ENCODE measurements at places on chromosomes 3 and 15.

GRCh38 chr15:48946074-48946839 lies 17.5 kb downstream of the SHC4 start:
- DNase-seq, result no peak

GRCh38 chr3:190224863-190225692 lies 97.2 kb downstream of the CLDN1 start:
- peak; percentile 28 for DNase-seq

DNA sequence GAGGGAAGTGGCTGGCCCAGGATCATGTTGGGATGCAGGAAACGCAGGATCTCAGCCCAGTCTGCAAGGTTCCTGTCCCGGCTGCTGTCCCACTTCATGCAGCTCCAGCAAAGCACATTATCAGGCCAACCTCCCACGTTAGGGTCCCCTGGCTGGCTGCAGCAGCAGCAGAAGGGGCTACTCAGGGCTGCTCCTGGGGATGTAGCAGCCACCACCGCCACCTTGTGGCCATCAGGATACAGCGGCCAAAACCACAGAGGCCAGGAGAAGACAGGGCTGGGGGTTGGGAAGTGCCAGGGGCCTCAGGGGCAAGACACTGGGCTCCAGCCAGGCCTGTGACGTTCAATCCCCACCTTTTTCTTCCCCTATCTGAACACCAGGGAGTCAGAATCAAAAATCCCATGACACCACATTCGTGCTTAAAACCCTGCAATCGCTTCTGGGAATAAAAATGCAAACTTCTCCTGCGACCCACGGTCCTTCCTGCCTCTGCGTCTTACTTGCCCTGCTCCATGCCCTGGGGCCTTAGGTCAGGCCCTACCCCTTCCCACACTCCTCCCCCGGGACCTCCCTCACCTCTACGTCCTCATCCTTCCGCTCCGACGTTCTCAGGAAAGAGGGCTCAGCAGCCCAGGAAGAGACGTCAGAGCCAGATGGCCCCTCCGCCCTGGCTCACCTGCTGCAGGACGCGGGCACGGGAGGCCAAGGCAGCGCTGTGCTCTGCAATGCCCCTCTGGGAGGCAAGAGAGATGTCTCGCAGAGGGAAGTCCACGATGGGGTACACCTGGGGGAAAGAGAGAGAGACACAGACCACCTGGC lies 21.5 kb downstream of the SSUH2 start:
- peak; percentile 57 for DNase-seq

DNA sequence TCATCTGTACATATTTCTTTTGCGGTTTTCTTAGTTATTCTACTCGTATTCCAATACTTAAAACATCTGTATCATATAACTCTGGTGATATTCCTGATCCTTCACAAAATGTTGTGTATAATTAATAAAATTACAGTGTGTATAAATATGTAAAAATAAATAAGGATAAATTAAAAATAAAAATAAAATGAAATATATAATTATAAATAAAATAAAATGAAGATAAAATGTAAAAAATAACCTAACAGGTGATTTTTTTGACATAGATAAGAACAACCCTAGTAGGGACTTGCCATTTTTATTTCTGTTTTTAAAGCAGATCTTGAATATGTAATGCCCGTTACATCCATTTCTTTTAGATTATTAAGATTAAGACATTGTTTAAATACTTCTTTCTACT lies 25.6 kb downstream of the IL1RAP start:
- no peak for DNase-seq

- DNase-seq, result peak; percentile 82
These were observed at the start of gene CMTM7 for GRCh38 chr3:32391643-32392535. CMTM7 (plus strand) TSS chr3:32391853; CDS start chr3:32391907, 54 bp downstream.

DNA sequence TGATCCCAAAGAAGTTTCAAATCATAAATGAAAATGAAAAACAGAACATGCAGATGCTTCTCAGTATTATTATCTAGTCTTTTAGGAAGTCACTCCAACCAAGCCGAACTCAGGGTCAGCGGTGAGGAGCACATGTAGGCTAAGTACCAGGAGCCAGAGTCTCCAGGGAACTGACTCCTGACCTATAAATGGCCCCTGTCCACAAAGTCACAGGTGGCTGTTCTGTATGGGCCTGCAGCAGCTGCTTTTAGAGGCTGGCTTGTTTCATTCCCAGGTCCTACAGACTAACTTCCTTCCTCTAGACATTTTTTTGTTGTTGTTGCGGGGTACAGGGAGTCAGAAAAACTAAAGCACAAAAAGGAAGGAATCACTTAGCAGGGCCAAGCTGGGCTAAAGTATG lies 54.6 kb downstream of the DAPK2 start:
- no peak for DNase-seq

DNA sequence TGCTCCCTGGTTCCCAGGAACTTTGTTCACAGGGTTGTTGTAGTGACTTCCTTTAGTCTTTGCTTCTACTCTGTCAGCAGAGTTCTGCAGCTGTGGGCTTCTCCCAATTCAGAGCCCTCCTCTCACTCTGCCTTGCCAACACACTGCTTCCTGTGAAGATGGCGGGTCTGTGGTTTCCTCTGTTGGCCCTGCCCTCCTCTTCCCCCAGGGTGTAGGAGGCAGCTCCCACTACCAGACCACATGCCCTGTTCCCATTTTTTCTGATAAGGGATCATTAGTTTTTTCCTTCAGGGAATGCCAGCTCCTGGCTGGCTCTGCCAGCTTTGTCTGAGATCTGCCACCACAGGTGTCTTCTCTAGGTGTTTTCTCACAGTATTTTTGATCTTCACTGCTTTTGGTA lies 12.7 kb downstream of the SPSB4 start:
- peak; percentile 61 for DNase-seq

DNA sequence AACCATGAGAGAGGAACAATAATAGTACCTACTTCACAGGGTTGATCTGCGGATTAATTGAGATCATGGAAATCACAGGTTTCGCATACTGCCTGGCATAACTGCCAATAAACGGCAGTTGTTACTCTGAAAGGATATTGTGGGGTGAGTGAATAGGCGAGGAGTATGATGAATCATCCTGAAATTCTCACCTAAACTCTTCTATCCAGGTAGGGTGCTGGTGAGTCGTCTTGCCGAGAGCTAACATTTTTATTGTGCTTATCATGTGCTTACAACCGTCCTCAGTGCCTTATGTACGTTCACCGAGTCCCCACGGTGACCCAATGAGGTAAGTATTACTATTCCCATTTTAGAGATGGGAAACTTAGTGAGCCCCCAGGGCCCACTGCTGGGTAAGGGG lies 52.4 kb upstream of the SRGAP3 start:
- no peak for DNase-seq

DNA sequence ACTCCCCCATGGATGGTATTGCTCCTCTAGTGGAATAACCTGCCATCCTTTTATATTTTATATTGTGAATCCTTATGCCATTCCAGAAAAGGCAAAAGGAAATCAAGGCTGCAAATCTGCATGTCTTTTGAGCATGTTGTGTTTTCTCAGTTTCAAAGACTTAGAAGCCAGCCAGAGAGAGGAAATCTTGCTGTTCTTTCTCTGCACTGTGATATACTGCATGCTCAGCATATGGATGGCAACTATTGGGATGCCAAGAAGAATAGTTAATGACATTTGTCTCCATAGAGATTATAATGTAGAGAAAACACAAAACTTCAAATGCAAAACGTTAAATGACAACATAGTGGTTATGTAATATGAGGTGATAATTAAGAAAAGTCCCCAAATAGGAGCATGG lies 106.0 kb upstream of the NUDT16 start:
- DNase-seq, result no peak

GRCh38 chr15:66758844-66759243 lies 56.8 kb downstream of the SMAD6 start:
- DNase-seq, result no peak

DNA sequence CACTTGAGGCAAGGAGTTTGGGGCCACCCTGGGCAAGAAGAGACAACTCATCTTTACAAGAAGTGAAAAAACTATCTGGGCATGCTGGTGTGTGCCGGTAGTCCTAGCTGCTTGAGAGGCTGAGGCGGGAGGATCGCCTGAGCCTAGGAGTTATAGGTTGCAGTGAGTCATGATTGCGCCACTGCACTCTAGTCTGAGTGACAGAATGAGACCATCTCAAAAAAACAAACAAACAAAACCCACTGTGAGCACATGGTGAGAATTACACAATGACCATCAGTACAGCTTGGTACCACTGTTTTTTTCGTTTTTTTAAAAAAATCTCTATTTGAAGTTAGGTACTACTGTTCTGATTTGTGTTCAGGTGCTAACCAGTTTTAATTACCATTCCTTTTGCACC lies 13.6 kb downstream of the VPS39 start:
- DNase-seq, result no peak

DNA sequence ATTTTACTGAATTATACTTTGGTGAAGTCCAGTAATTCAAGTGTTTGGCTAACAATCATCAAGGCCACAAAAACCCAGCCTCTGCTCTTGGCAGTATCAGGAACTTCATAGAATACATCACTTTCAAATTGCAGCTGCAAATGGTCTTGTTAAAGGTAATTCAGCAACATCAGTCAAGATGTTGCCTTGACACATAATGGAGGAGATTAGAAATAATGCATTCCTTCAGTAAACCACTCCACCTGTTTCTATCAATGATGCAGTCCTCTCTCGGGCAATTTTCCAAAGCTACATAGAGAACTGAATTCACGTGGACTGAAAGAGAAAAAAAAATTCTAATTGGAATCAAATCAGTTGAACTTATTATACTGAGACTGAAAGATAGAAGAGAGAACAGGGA lies 279.3 kb downstream of the VGLL3 start:
- DNase-seq, result no peak

- no peak for DNase-seq
These were observed 15.2 kb downstream of the SLC2A2 start for GRCh38 chr3:171011109-171011872.

- no peak for DNase-seq
These were observed 20.0 kb upstream of the KLF13 start for GRCh38 chr15:31306426-31307269.

DNA sequence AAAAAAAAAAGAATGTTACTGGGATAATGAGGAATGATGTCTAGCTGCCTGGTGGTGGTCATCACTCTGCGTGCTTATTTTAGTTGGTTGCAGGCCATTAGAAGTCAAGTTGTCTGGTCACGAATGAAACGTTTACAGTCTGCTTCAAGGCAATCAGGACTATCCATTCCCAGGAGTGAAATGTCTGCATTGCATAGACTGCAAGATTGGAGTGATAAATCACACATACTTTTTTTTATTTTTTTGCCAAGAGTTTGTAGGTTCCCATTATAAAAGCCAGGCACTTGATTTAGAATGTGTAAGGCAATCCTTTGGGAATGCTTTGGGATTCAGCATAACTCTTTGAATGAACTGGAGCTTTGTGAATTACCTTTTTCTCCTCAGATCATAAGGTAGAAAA lies 132.3 kb downstream of the STAC start:
- no peak for DNase-seq

DNA sequence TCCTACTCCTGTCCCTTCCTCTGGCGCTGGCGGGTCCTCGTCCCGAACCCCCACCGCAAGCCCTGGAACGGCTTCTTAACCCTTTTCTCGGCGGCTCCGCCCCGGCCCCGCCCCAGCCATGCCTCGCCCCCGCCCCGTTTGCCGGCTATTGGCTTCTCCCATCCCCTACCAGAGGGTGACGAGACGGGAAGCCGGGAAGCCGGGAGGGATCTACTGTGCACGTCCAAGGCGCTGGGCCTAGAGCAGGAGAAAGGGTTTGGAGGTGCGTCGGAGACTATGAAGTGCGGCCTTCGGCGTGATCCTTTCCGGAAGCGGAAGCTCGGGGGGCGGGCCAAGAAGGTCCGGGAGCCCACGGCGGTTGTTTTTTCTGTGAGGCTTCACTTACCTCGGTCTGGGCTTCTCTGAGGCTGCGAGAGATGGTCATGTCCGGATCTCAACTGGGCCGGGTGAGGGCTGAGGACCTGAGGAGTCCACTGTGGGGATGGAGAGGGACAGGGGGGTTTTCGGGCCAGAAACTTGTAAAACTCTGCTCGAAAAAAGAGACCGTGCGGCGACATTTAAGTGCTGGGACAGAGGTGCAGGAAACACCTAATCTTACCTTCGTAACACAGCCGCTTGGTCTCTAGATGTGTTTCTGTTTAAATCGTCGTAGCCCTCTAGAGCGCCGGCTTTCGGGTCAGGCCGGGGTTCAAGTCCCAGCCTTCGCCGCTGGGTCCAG lies 21.4 kb downstream of the ROPN1B start:
- DNase-seq, result peak; percentile 85

DNA sequence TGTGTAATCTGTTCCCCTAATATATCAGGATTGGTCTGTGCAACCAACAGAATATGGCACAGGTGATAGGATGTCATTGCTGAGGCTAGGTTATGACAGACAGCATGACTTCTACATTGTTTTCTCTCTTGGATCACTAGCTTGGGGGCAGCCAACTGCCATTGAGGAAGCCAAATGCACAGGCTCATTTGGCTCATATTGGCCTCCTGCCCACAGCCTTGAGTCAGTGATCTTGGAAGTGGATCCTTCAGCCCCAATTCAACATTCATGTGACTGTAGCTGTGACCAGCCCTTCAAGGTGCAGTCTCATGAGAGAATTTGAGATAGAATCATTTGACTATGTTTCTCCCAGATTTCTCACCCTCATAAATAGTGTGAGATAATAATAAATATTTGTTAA lies 675.6 kb downstream of the GRM7 start:
- DNase-seq, result no peak

GRCh38 chr3:11637901-11638458 lies 5.7 kb downstream of the VGLL4 start:
- DNase-seq, result no peak

DNA sequence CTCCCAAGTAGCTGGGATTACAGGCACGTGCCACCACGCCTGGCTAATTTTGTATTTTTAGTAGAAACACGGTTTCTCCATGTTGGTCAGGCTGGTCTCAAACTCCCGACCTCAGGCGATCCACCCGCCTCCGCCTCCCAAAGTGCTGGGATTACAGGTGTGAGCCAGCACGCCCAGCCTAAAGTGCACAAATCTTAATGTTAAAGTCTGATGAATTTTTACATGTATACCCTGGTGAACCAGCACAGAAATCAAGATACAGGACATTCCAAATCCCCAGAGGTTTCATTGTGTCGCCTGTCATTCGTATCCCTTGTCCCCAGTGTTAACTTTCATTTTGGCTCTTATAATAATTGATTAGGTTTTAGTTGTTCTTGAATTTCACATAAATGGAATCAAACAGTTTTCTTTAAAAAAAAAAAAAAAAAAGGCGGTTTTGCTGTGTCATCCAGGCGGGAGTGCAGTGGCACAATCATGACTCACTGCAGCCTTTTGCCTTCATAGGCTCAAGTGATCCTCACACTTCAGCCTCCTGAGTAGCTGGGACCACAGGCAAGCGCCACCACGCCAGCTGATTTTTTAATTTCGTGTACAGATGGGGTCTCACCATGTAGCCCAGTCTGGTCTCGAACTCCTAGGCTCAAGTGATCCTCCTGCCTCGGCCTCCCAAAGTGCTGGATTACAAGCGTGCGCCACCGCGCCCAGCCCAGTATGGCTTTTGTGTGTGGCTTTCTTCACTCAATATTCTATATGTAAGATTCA lies 1.5 kb upstream of the TM4SF19 start:
- no peak for DNase-seq

GRCh38 chr15:85693277-85693676 lies 101.4 kb downstream of the KLHL25 start:
- peak; percentile 7 for DNase-seq

GRCh38 chr3:189132231-189132671 lies 39.5 kb upstream of the TPRG1 start:
- DNase-seq, result peak; percentile 33
